ENCODE measurements at places on chromosomes 5 and 9.

DNA sequence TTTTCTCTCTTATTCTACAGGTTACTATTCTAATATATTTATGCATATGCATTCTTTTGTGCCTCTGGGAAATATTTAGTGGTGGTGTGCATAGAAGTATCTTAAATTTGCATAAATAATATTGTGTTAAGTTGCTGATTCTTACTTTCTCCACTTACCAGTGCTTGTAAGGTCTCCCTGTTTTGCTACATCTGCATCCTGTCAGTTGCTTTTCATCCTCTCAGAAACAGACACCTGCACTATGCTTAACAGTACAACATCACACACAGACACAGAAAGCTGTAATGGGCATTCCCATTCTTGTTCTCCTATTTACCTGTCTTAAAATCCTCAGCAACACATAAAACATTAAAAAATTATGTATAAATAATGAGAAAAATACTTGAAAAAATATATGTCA lies 713.3 kb upstream of the RGMB start:
- DNase-seq: peak; percentile 21

- no peak for DNase-seq
Observed at GRCh38 chr5:80069251-80069800, 34.2 kb downstream of the THBS4 start.

DNA sequence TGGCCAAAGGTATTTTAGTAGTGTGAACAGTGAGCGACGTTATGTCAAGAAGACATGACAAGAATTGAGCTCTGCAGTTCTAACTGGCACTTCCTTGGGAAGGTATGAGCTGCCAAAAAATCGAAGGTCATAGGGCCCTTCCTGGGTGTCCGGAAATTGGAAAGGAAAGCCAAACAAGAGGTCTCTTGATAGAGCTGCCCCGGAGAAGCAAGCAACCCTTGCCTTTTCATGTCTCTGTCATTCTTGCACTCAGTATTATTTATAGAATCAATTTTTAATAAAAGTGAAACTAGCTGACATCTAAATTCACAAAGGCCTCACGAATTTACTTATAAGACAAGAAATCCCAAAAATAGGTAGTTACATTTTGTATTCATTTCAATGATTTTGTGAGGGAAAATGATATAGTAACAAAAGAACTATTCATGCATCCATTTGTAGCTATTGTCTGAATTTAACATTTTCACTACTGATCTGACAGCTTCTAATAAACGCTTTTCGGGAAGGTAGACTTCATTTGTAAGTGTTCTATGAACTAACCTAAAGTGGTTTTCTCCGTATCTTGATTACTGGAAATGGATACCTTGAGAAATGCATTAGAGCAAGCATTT lies 113.8 kb upstream of the VCAN start:
- DNase-seq: no peak

DNA sequence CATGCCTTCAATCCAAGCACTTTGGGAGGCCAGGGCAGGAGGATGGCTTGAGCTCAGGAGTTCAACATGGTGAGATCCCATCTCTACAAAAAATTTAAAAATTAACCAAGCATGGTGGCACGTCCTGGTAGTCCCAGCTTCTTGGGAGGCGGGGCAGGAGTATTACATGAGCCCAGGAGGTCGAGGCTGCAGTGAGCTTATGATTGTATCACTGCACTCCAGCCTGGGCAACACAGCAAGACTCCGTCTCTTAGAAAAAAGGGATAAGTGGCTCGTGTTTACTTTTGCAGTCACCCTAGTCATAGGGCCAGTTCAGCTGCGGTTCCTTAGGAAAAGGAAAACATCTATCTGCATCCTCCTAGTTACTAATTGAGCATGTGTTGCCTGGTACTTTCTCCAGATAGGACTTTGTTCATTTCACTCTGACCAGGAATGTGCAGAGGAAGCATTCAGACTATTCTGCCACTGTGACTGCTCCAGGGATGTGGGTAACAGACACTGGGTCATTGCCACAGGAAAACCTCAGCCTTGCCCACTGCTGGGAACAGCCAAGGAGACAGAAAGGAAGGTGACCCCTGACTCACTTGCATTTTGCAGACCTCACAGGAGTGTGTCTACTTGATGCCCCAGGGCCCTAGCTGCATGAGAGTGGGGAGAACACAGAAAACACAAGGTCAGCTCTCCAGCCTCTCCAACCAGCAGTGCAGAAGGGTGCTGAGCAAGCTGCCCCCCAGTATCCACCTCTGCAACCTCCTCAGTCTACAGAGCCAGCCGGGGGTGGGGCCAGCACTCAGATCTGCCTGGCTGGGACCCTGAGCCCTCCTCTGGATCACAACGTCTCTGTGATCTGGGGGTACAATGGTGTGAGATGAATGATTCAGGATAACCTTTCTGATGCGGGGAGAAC lies 33.9 kb upstream of the ALDH1B1 start:
- DNase-seq: peak; percentile 88

- DNase-seq: no peak
Observed at GRCh38 chr9:21710548-21711191, 91.8 kb upstream of the MTAP start.

GRCh38 chr5:148904440-148904839 lies 78.0 kb downstream of the ADRB2 start:
- DNase-seq: peak; percentile 43

DNA sequence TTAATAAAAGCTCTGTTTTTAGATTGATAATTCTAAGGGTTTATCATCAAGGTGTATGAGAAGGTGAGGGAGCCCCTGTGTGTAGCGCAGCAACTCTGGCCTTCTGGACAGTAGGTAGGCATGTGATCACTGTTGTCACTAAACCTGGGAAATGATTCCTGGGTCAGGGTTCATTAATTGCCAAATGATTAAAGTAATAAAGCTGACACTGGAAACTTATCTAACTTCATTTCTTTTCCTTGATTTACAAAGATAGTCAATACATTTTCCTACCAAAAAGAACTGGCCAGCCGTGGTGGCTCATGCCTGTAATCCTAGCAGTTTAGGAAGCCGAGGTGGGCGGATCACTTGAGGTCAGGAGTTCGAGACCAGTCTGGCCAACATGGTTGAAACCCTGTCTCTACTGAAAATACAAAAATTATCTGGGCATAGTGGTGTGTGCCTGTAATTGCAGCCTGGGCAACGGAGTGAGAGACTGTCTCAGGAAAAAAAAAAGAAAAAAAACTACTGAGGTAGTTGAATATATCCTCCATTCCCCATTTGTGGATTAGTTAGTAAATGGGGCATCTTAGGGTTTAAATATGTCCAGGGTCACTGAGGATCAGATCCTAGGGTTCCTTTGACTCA lies 2.4 kb downstream of the EHMT1 start:
- DNase-seq: no peak

DNA sequence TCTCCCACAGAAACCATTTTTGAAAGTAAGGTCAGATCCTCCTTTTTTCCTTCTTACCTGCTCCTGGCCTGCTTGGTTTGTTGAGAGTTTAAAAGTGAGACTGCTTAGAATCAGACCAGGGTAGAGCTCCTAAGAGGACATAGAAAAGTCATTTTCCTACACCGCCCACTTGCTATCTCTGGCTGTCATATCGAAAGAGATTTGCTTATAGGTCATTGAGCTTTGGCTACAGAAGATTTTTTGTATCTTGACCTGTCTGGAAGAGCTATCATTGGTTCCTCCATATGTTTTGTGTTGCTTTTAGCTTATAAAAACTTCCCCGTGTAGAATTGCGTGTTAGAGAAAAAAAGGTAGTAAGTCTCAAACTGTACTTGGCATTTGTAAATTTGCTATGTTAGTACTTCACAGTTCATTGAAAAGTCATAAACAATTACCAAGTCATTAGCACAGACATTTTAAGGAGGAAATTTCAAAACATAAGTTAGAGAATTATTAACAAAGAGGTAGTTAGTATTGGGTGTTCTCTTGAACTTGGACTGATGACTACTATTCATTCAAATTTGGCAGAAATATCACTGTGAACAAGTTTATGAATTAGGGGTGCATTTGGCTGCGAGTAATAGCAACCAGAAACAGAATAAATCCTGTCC lies 96.6 kb downstream of the MAN2A1 start:
- no peak for DNase-seq

GRCh38 chr5:127187706-127188105 lies 102.9 kb upstream of the MEGF10 start:
- DNase-seq: peak; percentile 12

- DNase-seq: no peak
Observed at GRCh38 chr9:99024959-99025358, 80.0 kb upstream of the TGFBR1 start.

DNA sequence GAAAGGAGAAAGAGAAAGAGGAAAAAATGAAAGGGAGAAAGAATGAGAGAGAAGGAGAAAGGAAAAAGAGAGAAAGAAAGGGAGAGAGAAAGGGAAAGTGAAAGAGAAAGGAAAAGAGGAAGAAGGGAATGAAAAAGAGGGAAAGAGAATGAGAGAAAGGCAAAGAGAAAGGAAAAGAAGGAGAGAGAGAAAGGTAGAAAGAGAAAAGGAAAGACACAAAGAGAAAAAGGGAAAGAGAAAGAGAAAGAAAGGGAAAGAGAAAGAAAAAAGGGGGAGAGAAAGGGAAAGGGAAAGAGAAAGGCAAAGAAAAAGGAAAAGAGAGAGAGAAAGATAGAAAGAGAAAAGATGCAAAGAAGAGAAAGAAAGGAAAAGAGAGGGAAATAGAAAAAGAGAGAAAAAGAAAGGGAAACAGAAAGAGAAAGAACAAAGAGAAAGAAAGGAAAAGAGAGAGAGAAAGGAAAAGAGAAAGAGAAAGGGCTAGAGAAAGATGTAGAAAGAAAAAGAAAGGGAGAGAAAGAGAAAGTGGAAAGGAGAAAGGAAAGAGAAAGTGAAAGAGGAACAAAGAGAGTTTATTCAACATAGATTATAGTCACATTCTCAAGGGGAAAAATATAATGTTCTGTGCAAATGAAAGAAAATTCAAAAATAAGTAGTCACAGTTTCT lies 165.2 kb downstream of the TMEM38B start:
- DNase-seq: no peak

DNA sequence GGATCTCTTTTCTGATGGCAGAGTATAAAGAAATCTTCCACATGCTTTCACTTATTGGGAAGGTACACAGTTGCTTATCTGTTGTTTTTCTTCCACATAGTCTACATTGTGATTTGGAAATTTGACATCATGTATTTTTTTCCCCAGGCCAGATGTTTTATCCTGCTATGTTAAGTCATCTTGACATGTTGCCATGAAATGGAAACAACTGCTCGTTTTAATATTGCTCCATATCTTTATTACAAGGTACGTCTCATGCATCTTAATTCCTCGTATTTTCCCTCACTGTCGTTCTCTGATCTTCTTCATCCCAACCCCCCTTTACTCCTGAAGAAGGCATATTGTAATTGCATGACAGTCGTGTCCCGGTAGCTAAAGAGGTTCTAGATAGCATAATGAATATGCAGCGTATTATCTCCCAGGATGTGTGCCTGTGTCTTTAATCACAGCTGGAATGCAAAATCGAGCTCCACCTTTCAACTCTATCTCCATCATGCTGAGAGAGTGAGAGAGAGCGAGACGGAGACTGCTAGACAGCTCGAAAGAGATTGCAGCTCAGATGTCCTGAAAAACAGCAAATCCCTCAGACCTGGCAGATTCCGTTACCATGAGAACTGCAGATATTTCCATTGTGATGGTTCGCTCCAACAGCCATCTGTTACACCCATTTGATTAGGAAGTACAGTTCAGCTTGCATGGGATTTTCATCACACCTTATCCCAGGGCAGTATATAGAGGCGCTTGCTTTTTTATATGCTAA lies 281.7 kb downstream of the TMEM38B start:
- no peak for DNase-seq

All from NCI-H69 (cell line).